ENCODE measurements at places on chromosomes 1 and 21. TPM values are rescaled to one million over a fixed set of nuclear protein-coding genes. Genes with fewer than 3 reads are reported as not detected.

SHISAL2A gene
- 0.54 TPM for total RNA-seq

C21orf58 gene
- 0.81 TPM for total RNA-seq

MXRA8 gene
- 326 TPM for total RNA-seq

DNA sequence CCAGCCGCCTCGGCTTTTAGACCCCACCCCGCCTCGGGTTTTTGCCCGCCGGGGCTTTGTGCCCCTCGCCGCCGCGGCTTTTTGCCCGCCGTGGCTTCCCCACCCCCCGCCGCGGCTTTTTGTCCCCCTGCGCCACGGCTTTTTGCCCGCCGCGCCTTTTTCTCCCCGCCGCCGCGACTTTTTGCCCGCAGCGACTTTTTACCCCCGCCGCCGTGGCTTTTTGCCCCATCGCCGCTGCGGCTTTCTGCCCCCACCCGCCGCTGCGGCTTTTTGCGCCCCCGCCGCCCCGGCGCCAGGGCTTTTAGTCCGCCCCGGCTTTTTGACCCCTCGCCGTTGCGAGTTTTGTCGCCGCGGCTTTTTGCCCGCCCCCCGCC, 474.4 kb downstream of the FAM72C start:
- DNase-seq = no peak

DNA sequence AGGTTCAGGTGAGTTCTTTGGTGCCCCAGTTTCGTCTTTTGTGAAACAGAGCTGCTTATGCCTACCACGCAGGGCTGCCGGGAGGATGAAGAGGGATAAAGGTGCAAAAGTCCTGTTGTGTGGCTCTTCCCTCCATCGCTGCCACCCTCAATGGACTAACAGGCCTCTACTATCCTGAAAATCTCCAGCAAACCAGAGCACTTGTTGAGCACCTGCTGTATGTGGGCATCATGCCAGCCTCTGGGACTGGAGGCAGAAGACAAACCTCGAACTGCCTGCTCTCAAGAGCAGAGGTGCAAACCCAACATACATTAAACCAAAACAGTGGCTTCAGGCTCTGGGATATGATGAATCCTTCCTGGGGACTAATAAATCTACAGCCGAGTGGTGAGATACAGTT, 174.1 kb downstream of the ACTL8 start:
- DNase-seq = no peak

DNA sequence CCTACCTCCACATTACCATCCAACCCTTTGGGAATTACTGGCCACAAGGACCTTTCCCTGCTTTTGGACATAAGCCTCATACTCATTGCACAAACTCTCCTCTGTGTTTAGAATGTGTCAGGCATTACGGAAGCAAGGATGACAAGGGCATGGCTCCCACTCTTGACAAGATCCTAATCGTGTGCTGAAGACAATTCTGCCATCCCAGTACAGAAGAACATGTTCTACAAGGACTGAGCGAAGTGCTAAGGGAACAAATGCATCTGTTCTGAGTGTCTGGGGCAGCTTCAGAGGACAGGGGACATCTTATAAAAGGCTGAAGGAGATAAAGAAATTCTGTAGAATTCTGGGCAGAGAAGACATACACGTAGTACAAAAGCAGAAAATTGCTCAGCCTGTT, 378.5 kb upstream of the CAMK1G start:
- DNase-seq = no peak

DNA sequence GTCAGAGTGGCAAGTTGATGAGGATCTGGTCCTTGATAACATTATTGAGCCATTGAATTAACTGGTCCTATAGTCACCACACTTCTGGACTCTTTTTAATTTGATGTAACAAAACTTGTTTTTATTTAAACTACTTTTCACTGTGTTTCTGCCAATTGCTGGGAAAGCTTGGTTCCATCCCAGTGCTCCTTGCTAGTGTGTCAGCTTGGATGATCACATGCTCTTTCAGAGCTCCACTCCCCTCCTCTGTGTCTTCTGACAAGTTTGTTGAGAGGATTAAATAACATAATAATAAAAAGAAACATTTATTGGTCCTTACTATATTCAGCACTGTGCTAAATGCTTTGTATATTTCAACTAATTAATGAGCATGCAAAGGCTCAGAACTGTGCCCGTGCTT, 448.5 kb upstream of the B3GALT2 start:
- no peak for DNase-seq

DNA sequence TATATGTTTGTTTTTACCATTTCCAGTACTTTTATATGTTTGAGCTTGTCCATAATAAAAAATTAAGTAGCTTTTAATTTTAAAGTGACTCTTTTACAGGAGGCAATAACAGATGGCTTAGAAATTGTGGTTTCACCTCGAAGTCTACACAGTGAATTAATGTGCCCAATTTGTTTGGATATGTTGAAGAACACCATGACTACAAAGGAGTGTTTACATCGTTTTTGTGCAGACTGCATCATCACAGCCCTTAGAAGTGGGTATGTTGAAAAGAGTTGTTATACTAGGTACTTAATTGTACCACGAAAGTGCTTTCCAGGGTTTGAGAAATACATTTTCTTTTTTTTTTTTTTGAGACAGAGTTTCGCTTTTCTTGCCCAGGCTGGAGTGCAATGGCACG, 46.1 kb downstream of the RNF2 start:
- no peak for DNase-seq

DNA sequence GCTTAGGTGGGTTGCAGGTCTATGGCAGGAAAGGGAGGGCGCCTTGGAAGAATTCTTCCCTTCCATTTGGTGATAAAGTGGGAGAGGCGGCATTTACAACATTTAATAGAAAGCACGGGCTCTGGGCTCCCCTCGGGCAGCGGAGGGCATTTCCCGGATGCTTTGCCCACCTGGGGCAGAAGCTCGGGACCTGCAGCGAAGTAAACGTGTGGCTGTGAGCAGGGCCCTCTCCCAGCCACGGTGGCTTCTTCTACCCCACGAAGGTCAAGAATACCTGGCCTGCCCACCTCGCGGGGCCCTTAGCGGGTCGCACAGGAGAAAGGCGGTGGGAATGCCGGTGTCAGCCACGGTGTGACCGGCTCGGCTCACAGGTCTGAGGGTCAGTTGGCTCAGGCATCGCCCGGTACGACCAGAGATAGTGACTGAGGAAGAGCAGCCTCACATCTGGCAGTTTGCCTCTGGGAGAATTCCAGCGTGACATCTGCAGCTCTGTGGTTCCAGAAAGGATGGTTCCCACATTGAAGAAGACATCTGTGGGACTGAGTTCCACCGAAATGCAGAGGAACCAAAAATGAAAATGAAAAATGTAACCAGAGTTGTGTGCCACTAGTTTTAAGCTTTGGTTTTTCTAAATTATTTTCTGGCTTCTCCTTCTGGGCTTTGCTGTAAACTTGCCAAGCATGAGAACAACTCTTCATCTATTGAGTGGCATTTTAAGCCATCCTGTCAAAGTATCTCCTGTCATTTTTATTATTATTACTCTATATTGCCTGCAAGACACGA, 720 bp upstream of the F3 start:
- DNase-seq = no peak
